Glutamatergic neuron (in vitro differentiated cells): ENCODE measurements at places on chromosomes 1 and 21. TPM values are rescaled to one million over a fixed set of nuclear protein-coding genes. Genes with fewer than 3 reads are reported as not detected.

DNA sequence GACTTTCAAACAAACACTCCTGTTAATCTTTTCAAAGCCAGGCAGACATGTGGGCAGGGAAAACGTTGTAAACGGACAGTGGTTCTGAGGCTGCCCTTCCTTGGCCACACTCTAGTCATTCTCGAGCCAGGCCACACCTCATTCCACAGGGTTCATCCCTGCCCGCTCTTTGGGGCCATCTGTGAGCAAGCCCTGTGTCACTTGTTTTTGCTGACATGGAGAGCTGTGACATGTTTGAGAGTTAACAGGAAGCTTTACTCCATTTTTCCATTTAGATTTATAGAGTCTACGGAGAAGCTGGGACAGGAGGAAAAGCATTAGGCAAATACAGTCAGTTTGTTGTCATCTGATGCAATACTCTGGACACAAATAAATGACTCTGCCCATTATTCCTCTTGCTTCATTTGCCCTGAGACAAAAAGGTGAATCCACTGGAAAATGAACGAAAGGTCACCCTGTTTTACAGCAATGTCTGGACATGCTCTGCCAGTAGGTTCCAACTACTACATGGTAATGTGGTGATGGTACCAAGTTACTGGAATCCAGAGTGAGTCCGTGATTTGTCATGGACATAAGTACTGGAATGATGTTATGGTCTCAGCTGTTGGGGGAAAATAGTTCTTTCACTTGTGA, 126.9 kb downstream of the CLIC6 start:
- DNase-seq = no peak

DNA sequence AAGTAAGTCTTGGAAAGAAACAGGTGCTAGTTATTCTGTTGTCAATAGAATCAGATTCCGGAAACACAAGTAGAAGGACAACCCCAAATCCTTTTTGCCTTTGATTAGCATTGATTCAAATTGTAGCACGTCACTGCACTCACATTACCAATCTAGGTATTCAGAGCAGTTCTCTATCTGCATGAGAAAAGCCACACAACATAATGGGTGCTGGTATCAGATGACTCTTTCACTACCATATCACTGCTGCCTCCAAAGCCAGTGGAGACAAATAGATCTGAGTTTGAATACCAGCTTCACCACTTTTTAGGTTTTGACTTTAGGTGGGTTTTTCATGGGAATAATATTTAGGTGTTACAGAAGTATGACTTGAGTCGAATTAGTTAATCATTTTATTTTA, 38.9 kb downstream of the RTCA start:
- DNase-seq = no peak

- DNase-seq = no peak
Measured at GRCh38 chr1:83762416-83762815, 236.5 kb downstream of the TTLL7 start.

The MNDA gene
- not detected for total RNA-seq

The PLEKHA6 gene
- 72.7 TPM for total RNA-seq

The GUCA2B gene
- not detected for total RNA-seq

The OTUD3 gene
- 11.4 TPM for total RNA-seq

The PALMD gene
- 5.1 TPM for total RNA-seq

The EXOSC10 gene
- total RNA-seq = 111 TPM

The WNT2B gene
- total RNA-seq = 4.0 TPM

The SAMD13 gene
- total RNA-seq = not detected
